ENCODE measurements at places on chromosomes 12 and 14.

DNA sequence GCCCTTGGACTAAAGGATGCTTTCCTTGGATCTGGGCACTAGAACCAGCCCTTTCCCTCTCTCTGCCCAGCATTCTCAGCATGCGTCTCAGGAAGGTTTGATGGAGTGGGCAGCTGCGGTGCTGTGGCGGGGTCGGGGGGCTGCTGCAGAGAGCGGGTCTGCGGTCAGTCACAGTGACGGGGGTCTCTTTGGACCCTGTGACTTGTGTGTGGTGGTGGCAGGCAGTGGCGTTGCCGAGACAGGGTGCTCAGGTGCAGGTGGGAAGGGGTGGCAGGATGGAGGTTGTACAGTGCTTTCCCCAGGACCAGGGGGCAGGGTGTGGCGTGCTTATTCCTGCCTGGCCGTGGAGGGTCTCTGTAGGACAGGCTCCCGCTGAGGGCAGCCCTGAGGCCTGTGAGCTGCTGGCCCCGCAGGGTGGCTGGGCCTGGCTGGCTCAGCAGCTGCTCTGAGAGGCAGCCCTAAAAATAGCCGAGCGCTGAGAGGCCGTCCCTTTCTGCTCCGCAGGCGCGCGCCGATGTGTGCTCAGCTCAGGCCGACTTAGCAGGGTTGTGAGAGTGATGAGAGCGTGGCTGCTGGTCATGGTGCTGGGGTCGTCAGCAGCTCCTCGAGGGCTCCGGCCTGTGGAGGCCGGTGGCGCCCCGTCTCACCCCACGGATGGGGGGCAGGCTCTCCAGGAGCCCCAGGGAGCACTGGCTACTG, 9.7 kb downstream of the PACS2 start:
- DNase-seq = no peak

- no peak for DNase-seq
Observed at GRCh38 chr12:75389706-75390105, 1.2 kb upstream of the GLIPR1L2 start.

GRCh38 chr12:12327802-12328201, 22.2 kb downstream of the MANSC1 start:
- DNase-seq = peak; percentile 67

DNA sequence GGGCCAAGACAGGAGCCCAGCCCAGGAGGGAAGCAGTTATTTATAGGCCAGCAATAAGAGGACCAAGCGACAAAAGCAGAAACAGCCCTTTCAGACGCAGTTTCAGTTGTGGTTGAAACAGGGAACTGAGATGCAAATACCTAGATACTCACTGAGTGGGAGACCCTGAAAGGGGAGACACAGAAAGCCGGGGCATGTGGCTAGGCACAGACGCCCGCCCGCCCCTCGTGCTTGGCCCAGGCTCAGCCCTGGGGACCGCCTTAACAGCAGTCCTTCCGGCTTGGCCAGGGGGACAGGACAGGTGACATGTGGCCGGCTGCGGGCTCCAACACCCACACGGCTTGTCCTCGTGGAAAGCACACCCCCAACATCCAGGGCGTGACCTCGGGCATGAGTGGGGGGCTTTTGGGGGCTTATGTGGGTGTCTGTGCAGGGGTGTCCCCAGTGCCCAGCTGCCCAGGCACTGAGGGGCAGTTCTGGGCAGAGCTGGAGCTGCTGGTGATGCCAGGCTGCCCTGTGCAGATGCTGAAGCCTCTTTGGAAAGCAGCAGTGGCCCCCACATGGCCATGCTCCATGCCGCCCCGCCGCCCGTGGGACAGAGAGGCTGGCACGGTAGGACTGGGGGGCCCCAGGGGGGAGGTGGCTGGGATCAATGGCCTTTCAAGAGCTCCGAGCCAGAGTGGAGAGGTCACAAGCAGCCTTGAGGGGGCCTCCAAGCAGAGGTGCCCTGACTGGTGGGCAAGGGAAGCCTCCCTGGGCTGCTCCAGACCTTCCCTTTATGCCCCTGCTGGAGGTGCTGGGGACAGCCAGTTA, 2.1 kb downstream of the PLD4 start:
- DNase-seq = no peak

- no peak for DNase-seq
Observed at GRCh38 chr12:68673788-68674187, 13.0 kb upstream of the NUP107 start.

GRCh38 chr14:68309616-68310015, 483.3 kb downstream of the ZFP36L1 start:
- DNase-seq = no peak

GRCh38 chr12:89899651-89900050, 191.0 kb upstream of the ATP2B1 start:
- no peak for DNase-seq

GRCh38 chr12:57738661-57739237, at the start of gene AGAP2:
Gene AGAP2, minus strand, starts transcription at chr12:57738742. Its CDS starts 496 bp downstream, at chr12:57738246.
- DNase-seq = no peak

DNA sequence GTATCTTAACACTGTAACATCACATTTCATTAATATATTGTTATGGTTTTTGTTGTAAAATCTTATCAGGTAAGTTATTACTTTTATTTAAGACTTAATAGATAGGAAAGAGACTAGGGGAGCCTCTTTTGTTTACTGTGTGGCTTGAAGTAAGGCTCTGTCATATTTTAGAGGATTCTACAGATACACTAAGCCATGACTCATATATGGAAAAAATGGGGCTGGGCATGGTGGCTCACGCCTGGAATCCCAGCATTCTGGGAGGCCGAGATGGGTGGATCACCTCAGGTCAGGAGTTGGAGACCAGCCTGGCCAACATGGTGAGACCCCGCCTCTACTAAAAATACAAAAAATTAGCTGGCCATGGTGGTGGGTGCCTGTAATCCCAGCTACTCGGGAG, 23.6 kb upstream of the NPFF start:
- no peak for DNase-seq

DNA sequence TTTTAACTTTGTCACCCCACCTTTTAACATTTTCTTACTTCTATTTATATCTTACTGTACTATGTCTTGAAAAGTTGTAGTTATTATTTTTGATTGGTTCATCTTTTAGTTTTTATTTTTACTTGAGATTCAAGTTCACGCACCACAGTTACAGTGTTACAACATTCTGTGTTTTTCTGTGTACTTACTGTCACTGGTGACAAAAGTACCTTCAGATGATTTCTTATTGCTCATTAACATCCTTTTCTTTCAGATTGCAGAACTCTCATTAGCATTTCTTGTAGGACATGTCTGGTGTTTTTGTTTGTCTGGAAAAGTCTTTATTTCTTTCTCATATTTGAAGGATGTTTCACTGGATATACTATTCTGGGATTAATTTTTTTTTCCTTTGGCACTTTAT, 289.9 kb downstream of the BCAT1 start:
- DNase-seq = no peak

GRCh38 chr12:128798571-128799341, 25.0 kb downstream of the SLC15A4 start:
- no peak for DNase-seq

- no peak for DNase-seq
Observed at GRCh38 chr14:72517736-72518135, 376.2 kb downstream of the DPF3 start.

DNA sequence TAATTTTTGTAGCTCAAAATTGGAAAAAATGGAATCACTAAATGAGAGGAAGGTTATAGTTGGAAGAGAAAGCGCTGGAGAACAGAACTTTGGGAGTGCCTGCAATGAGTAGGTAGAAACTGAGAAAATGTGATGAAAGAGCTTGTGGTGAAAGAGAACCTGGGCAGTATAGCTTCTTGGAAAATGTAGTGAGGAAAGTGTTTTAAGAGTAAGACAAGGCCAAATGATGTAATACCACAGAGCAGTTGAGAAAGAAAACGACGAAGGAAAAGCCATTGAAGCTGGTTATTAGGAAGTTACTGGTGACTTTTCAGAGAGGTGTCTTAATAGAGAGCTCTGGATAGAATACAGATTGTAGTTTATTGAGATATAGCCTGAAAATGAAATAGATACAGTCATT, 255.3 kb downstream of the AEBP2 start:
- DNase-seq = no peak

DNA sequence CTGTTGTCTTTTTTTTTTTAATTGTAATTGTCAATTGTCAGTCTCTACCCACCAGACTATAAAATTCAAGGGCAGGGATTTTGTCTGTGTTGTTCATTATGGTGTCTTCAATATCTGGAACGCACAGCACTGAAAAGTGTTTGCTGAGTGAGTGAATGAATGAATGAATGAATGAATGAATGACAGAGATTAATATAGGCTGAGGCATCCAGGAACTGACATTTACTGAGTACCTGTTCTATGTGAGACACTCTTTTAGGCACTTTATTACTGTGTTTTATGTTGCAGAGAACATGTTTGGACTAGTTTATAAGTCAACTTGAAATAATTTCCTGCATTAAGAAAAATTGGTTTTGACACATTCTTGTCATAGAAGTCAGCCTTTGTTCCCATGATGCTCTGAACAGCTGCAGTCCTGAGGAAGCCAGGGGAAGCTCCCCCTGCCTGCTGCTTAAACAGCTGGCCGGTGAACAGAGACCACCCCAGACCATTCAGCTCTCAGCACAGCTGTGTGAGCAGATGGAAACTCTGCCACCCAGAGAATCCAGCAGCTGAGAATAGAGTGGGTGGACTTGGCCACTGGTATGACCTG, 160.7 kb upstream of the CCND2 start:
- DNase-seq = no peak

DNA sequence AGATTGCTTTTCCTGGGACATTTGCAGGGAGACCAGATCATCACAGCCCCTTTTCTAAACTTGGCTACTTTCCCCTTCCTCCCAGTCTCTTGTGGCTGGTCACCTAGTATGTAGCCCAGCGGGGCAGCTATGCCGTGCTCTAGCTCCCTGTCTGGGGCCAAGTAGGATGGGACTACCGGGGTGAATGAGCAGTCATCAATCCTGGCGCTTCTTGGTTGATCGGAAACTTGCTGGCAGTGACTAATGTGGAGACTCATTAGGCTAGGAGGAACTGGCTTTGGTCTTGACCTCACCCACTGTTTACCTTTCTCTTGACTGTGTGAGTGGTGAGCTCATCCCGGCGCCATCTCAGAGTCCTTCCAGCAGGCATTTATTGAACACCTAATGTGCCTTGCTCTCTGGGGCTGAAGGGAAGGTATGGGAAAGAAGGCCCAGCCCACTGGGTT, 15.9 kb downstream of the PLEKHG3 start:
- peak; percentile 9 for DNase-seq

DNA sequence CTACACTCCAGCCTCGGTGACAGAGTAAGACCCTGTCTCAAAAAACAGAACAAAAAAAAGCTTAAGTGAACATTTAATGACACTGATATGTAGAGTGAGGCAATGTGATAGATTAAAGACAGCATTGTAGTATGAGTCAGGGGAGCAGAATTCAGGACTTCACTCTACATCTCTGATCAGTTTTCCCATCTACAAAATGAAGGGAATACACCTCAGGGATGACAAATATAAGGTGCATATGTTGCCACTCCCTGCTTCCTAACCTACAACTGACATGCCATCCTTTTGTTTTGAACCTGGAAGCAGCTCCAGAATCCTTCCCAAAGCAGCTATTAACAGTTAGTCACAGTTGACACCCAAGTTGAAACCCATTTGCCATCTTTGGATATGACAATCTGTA, 30.9 kb upstream of the STRN3 start:
- DNase-seq = no peak

- DNase-seq = no peak
Observed at GRCh38 chr12:104569346-104570173, 112.8 kb downstream of the CHST11 start.

DNA sequence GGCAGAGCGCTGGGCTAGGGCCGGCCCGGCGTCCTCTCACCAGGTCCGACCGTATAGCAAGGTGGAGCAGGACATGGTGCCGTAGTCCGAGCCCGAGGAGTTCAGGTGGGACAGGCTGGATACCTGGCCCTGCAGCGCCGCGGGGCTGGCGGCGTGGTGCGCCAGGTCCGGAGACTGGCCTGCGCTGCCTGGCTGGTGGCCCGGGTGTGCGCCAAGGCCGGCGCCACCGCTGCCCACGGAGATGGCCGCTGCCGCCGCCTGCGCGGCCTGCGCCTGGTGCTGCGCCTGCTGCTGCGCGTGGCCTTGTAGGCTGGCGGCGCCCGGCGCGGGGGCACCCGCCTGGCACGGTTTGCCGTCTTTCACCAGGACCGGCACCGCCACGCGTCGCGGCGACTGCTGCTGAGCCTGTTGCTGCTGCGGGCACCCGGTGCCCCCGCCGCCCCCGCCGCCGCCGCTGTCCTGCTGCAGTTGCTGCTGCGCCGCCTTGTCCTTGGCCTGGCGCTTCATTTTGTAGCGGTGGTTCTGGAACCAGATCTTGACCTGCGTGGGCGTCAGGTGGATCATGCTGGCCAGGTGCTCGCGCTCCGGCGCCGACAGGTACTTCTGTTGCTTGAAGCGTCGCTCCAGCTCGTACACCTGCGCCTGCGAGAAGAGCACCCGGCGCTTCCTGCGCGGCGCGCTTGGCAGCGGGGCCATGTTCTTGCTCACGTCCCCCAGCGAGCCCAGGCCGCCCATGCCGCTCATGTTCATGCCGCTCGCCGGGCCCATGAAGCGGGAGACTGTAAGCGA, 2.6 kb downstream of the NKX2-1 start:
- no peak for DNase-seq

DNA sequence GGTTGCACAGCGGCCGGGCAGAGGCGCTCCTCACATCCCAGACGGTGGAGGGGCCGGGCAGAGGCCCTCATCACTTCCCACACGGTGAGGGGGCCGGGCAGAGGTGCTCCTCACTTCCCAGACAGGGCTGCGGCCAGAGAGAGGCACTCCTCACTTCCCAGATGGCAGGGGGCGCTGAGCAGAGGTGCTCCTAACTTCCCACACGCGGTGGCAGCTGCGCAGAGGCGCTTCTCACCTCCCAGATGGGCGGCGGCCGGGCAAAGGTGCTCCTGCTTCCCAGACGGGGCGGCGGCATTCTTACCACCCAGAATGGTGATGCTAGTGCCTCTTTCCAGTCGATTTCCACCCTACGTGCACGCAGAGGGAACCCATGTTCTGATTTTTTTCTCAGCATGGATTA, 304.4 kb downstream of the RGS6 start:
- no peak for DNase-seq

DNA sequence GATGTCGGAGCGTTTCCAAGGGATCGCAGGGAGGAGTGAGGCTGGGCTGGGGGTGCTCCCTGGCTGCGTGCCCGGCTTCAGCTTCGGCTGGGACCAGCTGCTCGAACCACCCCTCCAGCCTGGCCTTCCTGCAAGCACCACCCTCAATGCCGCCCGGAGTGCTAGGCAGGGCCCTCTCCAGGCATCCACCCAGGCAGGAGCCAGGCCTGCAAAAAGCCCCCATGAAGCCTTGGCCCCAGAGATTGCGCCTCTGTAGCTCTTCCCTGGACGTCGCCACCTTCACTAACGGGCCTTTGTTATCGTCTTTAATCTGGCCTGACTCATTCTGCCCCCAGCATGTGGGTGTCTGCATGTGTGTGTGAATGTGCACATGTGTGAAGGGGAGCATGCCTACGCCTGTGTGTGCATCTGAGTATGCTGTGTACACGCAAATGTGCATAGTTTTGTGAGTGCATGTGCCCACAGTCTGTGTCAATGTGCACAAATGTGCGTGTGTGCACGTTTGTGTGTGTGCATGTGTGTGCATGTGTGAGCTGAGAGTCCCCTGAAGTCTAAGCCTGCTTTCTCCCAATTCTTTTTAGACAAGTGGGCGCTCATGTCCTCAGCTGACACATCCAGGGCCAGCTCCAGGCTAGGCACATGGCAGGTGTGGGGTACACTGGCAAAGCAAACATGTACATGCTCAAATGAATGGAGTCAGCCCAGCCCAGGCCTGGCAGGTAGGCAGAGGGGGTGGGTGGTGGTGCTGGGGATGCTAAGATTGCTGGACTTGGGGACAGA, 195.4 kb upstream of the C14orf180 start:
- no peak for DNase-seq
